ENCODE measurements at places on chromosomes 13 and 19. TPM values are rescaled to one million over a fixed set of nuclear protein-coding genes. Genes with fewer than 3 reads are reported as not detected.

- DNase-seq = no peak
Observed at GRCh38 chr19:41225238-41226052, 6.4 kb downstream of the AXL start.

DNA sequence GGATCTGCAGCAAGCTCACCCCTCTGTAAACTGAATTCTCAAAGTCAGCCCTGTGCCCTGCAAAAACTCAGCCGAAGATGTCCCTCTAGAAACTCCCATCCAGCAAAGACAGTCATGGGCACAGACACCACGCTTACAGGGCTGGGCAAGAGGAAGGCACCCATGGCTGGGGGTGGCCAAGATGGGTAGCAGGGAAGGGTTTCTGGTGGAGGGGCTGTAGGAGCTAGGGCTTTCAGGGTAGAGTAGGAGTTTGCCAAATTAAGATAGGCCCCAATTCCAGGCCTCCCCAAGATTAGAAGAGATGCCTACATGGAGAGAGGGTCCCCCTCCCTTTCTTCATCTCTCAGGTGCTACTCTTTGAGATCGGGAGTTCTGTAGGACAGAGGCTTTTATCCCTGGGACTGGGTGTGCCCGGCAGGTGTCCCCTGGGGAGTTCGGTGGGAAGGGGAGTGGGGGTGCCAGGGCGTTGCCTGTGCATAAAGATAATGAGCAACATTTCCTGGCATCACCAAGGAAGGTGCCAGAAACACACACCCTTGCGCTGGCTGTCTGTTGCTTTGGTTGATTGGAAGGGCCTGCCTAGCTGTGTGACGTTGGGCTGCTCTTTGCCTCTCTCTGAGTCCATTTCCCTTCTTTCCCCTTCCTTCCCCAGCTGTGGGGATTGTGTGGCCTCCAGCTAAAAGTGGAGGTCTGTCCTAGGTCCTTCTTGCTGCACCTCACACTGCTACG is 9.4 kb downstream of the NRTN start:
- DNase-seq = no peak

DNA sequence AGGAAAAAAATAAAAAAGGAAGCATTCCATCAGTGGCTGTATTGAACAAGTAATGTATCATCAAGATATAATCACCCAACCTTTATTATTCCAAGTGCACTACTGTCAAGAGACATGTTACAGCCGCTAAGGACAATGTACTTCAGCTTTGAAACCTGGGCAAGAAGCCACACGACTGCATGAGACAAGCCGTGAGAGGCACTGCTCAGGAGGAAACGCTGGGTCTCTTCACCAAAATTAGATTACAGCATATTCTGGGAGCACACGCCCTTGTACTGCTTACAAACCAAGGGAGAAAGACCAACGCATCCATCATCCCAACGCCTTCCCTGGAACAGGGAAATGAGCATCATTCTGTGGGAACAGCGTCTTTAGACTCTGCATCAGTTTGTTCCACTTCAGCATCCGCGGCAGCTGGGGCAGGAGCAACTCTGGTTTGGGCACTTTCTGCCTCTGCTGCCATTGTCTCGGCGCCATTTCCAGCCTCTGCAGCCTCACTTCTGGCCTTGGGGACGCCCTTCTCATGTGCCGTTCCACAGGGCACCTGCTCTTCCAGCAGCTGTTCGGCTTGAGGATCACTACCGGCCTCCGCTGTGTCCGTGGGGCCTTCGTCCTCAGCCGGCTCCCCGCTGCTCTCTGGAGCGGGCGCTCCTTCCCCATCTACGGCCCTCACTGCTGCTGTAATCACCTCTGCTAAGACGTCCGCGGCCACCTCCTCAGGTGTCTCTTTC is 22.4 kb upstream of the BRD4 start:
- no peak for DNase-seq

USHBP1 gene
- total RNA-seq = not detected

ZNF358 gene
- total RNA-seq = 6.5 TPM

Data from activated CD4-positive, alpha-beta T cell treated with anti-CD3 and anti-CD28 coated beads, Interleukin-2, amount 10 ng/mL, durations not matched to agents 7 days and 5 days (primary cell).